ENCODE measurements at places on chromosomes 13 and 19.

DNA sequence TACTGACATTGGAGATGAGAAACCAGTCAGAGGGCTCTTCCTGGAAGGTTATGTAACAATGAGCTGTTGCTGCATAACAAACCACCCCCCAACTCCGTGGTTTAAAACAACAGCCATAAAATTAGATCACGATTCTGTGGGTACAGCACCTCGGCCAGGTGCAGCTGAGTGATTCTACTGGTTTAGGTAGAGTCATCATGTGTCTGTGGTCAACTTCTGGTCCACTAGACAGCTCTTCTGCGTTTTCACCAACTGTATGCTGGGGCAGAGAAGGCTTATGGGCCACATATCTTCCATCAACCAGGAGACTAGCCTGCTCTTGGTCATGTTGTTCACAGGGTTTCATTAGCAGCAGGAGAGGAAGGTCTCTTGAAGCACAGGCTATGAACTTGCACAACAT, 585.5 kb downstream of the KCTD12 start:
- no peak for DNase-seq

- DNase-seq: no peak
Observed at GRCh38 chr19:23527797-23528196, 132.5 kb upstream of the ZNF91 start.

- DNase-seq: no peak
Observed at GRCh38 chr13:76958841-76959432, 10.6 kb downstream of the ACOD1 start.

DNA sequence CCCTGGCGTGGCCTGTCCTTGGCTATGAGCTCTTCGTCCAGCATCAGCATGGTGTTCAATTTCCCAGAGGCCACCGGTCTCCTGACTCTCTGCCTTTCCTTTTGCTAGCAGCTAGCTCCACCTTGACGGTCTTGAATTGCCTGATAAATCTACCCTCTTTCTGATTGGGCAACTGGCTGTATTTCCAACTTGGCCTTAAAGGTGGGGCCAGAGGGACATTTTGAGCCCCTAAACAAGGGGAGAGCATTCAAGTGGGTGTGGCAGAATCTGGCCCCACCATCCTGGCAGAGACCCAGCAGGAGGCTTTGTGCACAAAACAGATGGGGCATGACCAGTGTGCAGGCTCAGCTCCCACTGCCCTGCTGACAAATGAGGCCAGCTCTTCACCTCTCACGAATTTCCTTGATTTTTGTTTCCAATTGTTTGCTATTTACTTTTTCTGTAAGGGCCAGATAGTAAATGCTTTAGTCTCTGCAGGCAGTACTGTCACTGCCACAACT, 148.9 kb upstream of the VSTM2B start:
- no peak for DNase-seq

DNA sequence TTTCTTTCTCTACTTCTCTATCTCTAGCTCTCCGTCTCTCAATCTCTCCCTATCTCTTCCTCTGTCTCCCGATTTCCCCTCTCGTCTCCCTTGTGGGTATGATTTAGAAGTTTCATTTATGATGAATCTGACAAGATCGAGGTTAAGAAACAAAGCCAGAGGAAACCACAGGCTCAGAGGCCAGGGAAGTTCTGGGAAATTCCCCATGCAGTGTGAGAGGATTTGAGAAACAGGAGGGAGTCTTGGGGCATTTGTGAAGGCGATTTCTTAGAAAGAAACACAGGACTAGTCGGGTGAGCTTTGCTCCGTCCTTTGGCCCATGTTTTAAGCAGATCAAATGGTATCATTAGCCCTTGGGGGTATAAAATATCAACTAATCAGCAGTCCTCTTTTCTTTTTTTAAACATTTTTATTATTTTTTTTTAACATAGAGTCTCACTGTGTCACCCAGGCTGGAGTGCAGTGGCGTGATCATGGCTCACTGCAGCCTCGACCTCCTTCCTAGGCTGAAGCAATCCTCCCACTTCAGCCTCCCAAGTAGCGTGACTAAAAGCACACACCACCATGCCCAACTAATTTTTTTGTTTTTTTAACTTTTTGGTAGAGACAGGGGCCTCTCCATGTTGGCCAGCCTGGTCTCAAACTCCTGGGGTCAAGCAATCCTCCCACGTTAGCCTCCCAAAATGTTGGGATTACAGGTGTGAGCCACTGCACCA, 25.8 kb downstream of the TNFSF9 start:
- no peak for DNase-seq

DNA sequence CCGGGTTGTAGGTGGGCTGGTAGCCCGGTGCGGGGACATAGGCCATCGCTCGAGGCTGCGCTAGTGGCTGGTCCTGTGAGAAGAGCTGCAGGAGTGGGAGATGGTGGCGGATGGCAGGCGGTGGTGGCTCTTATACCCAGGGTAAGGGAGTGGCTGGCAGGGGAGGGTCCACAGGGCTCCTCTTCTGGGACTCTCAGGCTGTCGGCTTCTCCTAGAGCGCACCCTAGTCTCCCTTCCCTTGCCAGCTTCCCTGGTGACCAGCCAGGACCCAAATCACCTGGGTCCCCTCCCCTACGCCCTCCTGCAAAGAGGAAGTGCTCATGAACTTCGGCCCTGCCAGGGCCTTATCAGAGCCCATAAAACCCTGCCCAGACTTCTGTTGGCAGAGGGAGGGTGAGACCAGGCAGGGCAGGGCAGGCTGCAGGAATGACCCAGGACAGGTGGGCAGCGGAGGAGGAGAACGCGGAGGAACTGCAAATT, at the start of gene LGALS4:
LGALS4 (minus strand) TSS at position 105 of the 480 bp plus-strand sequence; CDS start at position 46, 59 bp downstream.
- DNase-seq: no peak

DNA sequence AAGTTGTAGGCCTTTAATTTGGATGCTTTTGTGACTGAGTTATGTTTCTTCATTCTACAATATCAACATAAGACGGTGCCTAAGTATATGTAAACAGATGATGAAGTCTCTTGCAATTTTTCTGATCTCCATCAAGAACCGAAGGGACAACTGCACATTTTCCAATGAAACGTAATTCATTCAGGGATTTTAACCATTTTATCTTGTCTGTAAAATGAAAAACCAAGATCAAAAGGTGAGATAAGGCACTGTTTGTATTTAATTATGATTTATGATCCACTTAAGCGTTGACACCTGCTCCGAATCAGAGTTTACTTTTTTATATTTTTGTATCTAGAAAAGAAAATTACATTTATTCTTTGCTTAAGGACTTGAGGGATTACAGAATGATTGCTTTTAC, 556.8 kb upstream of the ARGLU1 start:
- no peak for DNase-seq

DNA sequence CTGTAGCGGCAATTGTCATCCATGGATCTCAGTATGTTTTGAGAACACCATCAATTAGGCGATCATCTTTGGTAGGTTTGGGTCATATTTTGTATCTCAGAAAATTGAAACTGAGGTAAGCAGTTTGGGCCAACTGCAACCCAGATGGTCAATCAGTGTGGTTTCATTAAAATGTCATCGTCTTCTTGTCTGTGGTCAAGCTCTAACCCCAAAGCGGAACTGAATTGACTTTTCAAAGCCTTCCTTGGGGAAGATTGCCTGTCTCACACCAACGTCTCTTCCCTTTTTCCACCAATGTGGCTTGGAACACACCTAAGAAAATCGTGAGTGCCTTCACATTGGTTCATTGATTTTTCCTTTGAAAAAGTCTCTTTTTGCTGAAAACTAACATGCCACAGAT, 56.3 kb upstream of the UBAC2 start:
- DNase-seq: no peak

DNA sequence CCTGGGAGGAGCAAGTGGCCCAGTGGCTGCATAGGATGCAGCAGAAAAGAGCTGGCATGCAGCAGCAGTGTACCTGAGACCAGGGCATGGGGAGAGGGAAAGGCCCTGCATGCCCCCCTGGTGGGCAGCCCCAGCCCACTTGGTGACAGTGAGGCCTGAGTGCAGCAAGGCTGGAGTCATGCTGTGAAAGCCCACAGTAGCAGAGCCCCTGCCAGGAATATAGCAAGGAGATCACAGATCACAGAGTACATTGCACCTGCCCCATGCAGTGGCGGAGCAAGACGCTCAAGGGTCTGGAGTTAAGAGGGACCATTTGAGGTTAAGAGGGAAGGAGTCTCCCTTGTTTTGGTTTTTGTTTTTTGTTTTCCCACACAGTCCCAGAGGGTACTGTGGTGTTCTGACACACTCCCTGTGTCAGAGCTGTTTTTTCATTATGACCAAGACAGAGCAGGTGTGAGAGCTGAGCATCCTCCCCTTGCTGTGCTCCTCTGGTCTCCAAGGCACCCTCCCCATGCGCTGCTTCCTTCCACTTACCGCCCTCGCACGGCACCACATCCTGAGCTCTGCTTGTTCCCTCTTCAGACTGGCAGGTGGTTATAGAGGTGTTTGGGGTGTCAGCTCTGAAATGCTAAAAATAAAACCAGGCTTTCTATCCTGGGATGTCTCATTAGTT, 85.0 kb upstream of the UBL3 start:
- DNase-seq: no peak

- DNase-seq: no peak
Observed at GRCh38 chr13:69226427-69226826, 881.2 kb upstream of the ATXN8OS start.

GRCh38 chr13:100958831-100959230, 284.2 kb upstream of the TMTC4 start:
- no peak for DNase-seq

DNA sequence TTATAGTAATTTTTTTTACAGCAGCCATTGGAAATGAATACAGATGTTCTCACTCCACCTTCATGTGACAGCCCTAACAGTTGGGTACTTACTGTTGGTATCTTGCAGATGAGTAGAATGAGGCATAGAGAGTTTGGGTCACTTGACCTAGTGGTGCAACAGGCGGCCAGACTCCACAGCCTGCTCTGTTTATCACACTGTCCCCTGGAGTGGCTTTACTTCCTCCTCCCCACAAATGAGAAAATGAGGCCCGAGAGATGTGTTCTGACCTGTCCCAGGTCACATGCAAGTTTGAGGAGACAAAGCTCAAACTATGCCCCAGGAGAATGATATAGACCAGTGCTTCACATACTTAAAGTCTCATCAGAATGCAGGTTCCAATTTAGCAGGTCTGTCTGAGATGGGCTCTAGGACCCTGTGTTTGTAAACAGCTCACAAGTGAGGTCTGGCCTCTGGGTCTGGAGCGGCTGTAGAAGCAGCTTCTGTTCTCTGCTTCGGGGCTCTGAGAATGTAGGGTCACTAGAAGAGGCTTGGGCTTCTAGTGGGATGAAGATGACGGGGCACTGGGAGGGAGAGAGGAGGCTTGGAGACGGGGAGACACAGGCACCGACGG, 37.4 kb upstream of the RCBTB2 start:
- DNase-seq: no peak

DNA sequence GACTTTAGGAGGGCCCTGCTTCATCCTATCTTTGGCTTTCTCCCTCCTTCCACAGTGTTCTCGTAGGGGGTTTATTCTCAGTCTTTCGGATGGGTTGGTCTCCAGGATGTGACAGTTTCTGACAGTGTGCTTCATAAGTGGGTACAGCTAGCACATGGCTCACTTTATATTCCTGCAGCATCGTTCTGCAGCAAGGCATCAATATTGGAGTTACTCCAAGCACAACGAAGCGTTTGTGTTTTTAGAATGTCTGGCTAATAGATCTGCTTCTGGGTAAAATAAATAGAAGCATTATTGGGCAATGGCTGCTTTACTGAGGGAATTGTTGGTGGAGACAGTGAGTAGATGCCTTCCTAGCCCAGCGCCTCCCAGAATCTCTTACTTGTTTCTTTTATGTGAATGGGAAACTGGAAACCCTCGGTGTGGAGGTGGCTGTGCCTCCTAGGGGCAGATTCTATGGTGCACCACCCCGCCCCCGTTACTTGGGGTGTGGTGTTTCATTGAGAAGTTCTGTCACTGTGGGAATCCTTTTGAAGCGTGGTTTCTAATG, 2.0 kb downstream of the FARP1 start:
- DNase-seq: no peak

DNA sequence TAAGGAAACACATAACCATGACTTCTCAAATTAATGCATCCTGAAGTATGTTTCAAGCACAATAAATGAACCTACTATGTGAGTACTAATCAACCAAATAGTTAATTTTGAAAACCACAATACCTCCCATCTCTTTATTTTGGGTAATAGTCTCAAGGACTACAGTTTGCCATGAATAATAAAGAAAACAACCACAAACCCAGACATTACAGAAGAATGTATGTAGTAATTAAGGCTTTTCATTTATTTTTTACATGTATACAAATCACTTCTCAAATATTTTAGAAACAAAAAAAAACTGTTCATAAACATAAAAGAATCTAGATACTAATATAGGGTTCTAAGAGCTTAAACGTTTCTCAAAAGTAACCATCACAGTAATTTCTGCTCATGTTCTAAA, 6.8 kb downstream of the KATNAL1 start:
- no peak for DNase-seq

GRCh38 chr19:7874076-7874896, at the start of gene PRR36:
TSS of gene PRR36 (minus strand) at chr19:7874390. CDS start at chr19:7873689, 701 bp downstream.
- DNase-seq: no peak

DNA sequence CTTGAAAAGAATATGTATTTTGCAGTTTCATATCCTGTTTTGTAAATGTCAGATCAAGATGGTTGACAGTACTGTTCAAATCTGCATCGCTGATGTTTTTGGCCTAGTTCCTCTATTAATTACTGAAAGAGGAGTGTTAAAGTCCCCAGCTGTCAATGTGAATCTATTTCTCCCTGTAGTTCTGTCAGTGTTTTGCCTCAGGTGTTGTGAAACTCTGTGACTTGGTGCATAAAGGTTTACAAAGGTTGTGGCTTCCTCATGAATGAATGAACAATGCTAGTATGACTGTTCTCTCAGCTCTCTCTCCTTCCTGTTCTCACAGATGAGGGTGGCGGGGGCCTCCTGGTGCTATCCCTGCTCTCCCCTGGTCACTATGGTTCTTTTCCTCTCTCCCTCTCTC, 142.4 kb downstream of the MYCBP2 start:
- DNase-seq: no peak

GRCh38 chr19:48920949-48921348, 12.6 kb upstream of the DHDH start:
- DNase-seq: no peak

GRCh38 chr19:2854849-2855248, 12.3 kb upstream of the ZNF556 start:
- DNase-seq: no peak

DNA sequence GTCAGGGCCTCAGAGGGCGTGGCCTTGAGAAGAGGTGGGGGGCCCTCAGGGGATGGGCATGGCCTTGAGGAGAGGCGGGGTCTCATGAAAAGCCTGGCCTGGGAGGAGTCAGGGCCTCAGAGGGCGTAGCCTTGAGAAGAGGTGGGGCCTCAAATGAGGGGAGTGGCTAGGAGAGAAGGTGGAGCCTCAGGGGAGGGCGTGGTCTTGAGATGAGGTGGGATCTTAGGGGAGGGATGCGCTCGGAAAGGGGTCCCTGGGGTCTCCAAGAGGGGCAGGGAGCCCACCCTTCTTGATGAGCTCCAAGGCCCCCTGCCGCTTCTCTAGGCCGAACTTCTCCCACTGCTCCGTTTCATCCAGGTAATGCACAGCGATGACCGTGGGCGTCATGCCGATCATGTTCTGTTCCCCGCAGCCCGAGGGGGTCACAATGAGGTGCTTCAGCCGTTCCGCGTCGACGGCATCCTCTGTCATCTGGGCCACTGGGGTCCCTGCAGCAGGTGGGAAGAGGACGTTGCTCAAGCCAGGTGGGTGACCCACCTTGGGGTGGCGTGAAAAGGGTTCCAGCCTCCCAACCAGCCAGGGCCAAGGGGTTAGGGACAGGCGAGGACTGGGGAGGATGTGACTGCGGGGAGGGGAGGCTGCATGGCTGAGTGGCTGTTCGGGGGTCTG, 24.3 kb upstream of the TNFSF14 start:
- DNase-seq: no peak

GRCh38 chr13:104593693-104594092, 1527.5 kb upstream of the SLC10A2 start:
- no peak for DNase-seq
